ENCODE measurements at places on chromosomes 7 and 10.

GRCh38 chr10:24982319-24983112 is 30.1 kb upstream of the PRTFDC1 start:
- DNase-seq: no peak

DNA sequence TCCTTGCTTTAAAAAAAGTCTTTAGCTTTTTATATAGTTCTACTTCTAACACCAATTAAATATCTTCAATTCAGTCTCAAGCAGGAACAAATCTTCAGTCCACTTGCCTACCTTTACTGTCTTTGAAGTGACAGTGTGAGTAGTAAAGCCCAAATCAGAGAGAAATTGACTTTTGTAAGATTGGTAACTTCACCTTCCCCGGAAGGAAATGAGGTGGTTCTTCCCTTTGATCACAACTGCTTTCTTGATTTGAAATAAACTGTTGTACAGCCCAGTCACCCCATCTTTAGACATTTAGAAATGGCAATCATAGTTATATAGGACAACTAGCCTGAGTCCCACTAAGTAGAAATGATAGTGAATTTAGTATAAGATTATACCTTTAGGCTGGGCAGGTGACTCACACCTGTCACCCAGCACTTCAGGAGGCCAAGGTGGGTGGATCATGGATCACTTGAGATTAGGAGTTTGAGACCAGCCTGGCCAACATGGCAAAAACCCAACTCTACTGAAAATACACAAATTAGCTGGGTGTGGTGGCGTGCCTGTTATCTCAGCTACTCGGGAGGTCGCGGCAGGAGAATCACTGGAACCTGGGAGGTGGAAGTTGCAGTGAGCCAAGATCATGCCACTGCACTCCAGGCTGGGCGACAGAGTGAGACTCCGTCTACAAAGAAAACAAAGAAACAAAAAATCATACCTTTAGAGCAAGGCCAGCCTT is 4.7 kb downstream of the FAS start:
- DNase-seq: no peak

GRCh38 chr10:127386606-127387327 is 162.3 kb upstream of the NPS start:
- DNase-seq: no peak

GRCh38 chr10:31157123-31158010 is 125.7 kb upstream of the ZNF438 start:
- no peak for DNase-seq

- DNase-seq: no peak
Measured at GRCh38 chr7:45902820-45903219, 14.5 kb downstream of the IGFBP1 start.

DNA sequence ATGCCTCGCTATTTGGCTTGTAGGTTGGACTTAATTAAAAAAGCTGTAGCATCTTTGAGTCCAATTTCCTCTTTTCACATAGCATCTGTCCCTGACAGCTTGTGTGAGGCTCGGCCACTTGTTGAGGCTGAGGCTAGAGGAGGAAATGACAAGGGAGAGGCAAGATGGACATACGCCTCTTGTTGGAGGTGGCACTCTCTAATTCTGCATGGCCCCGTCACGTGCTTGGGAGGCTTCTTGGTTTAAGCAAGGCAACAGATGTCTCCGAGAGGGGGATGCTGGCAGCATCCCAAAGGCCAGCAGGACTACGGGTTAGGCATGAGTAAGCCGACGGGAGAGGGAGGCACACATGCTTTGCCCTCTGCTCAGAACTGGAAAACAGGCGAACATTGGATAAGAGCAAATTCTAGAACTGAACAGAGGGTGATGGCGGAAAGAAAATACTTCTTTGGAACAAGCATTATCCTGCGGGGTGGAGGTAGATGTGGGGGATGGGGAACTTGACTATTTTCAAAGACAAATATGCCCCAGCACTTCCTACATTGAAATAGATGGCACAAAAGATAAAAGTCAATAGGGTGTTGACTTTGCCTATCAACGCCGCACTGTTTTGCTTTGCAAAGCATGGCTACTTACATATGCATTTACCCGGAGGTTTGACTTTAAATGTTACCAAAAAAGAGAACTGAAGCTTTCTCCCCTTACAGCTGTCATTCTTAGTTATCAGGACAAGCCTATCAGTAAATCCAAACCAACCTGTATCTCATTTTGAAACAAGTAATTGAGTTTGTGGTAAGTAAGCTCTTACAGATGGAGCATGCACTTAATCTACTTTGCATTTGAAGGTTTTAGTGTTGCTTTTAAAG is 94.8 kb downstream of the CHN2 start:
- no peak for DNase-seq

DNA sequence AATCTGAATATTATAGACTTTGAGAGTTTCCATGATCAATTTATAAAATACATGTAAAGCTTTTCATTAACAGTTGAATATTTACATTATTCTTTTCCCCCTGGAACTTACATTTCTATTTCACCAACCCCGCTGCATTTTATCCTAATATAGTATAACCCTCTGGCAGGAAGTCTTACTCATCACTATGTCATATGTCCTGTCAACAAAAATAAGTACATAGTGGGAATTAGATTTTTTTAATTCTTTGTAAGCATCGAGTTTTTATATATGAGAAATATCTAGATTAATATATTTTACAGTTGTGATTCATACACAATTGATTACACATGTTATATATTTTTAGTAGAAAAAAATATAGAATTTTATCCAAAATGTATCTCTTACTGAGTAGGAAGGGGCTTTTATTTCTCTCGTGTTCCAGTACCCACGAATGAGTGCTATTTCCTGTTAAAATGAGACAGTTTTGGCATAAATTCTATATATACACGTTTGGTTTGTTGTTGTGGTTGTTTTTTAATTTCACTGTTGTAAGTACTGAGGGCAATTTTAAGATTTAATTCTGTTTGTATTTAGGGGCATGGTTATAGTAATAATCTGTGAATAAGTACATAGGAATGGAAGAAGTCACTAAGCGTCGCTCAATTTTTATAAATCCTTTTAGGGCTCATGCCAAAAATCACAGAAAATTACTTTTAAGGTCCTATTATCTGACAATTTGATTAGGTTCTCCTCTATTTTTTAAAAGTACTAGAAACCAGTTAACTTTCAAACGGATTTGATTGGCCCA is 87.1 kb downstream of the HECW1 start:
- DNase-seq: no peak

- DNase-seq: no peak
Measured at GRCh38 chr7:155570171-155570958, 24.0 kb upstream of the CNPY1 start.

DNA sequence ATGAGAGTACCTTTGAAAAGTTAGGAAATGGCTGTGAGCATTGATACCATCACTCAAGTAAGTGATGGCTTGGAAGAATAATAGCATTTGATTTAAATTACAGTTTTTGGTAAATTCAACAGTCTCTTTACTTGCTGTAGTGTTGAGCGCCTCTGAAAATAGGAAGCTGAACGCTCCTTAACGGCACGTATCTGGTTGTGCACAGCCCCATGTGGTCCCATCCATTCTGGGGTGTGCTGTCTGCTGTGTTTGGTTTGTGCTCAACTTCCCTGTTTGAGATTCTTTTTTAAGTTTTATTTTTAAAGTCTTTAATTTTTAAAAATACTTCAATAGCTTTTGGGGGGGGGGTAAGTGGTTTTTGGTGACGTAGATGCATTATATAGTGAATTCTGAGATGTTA is 51.5 kb downstream of the DNAJB6 start:
- no peak for DNase-seq

DNA sequence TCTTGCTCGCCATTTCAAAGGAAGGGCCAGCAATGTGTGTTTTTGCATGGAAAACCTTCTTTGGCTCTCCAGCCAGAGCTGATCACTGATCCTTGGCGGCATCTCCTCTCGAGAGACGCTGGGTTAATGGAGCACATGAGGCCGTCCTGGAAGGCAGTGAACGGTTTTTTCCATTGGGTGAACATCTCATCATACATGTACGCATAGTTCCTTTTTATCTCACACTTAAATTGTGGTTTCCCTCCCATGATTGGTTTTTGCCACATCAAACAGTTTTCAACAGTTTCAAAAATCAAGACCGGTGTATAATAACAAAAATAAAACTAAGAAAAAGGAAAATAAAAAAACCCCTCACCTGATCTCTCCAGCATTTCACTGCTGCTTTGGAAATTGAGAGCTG is 276.4 kb downstream of the TCF7L2 start:
- no peak for DNase-seq

GRCh38 chr7:70712942-70713341 is 419.0 kb upstream of the GALNT17 start:
- no peak for DNase-seq

DNA sequence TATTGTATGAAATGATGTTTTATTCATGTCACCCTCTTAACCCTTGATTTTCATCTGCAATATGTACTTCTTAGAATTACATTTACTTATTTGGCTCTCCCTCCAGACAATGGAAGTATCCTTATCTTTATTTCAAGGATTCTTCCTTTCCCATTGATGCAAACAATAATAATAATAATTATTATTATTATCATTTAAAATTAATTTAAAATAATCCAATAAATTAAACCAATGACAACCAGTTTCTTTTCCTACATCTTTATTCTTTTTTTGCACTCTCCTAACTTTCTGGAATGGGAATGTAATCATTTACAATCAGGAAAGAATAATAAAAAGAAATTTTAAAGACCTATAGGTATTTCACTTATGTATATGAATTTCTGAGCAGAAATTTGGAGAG is 504.4 kb downstream of the INHBA start:
- DNase-seq: no peak

DNA sequence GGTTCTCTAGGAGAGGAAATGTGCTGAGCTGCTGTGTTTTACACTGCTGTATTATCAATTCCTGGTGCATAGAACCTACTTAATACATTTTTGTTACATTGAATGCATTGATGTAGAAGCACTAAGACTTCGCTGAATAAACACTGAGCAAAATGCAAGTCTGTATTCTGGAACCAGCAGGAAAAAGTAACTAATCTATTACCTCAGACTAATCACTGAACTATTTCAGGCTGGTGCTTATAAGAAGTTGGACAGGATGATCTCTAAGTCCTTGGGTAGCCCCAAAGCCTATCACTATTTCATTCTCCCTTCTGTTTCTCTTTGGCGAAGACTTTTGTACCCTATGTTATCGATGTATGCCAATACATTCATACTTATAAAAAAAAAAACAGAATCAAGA is 87.2 kb upstream of the LRRTM3 start:
- DNase-seq: no peak

- no peak for DNase-seq
Measured at GRCh38 chr7:112484671-112485167, 3.9 kb downstream of the LSMEM1 start.

- no peak for DNase-seq
Measured at GRCh38 chr10:75803816-75804552, 372.6 kb downstream of the LRMDA start.

DNA sequence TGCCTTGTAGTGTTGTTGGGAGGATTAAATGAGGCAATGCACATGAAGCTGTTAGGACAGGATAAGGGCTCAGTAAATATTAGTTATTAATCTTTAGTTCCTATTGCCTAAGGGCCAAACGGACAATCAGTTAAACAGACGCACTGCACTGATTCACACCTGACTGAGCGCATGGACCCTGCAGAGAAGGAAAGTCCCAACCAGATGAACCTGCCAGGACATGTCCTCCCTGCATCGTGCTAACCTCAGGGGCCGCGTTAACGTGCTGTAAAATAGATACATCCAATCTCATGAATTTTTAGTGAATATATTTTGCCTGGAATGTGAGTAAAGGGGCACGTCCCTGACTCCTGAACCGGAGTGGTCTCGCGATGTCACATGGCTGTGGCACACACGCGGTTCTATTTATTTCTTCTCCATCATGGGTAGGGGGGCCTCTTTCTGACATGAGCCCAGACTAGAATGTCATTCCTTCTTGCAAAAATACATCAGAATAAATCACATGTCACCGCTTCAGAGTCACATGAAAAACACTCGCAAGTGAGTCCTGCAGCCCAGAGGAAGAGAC is 12.3 kb downstream of the ADARB2 start:
- DNase-seq: no peak

- DNase-seq: no peak
Measured at GRCh38 chr10:17578603-17579002, 38.6 kb downstream of the HACD1 start.

DNA sequence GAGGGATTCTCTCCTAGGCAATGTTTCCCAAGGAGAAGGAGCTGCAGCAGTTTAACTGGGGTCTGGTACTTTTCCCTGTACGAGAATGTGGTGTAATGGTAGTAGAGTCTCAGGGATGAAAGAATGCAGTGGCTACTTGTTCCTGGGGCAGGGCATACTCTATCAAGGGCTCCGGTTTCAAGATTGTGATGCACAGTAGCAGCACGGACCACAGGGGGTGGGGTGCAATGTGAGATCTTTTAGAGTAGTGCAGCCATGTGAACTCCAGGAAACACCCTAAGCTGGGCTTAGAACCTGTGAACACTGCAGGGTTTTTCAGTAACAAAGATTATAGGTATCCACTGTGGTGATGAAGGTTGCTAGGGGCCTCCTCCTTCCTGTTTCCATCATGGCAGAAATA is 903.9 kb downstream of the NRG3 start:
- no peak for DNase-seq

DNA sequence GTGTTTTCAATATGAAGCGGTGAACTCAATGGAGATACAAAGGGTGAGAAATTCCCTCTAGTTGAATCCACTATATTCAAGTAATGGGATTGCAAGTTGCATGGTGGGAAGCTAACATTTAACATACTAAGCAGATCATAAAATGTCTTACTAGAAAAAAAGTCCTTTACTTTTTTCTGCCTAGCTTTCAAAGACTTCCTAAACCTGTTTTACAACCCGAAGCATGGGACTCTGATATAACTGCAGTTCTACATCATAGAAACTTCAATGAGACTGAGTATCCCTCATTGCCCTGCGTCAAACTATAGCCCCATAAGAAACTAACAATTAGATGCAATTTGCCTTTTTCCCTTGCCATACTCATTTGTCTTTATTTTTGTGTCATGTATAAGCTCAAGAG is 179.9 kb downstream of the RTKN2 start:
- DNase-seq: no peak

DNA sequence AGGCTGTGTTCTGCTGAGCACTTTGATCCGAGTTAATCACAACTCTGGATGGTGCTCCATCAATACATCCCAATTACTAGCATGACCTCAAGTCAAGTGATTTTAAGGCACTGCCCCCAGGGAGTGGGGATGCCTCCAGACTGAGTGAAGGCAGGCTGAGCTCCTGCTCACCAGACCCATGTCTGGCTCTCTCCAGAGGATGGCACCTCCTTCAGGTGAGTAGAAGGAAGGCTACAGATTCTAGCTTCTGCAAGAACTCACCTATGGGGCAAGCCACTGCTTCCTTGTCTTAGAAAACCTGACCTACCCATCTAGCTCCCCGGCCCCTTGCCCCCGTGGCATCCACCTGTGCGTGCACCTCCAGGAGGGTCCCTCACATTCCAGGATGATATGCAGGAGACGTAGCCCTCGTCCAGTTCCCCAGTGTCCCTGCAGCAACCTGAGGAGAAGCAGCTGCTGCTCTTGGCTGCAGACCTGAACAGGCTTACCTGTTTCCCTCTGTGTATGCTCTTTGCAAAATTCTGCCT is 390.3 kb downstream of the GRID1 start:
- DNase-seq: no peak

- no peak for DNase-seq
Measured at GRCh38 chr10:72639441-72639873, 13.6 kb upstream of the MICU1 start.

- DNase-seq: peak; percentile 73
Measured at GRCh38 chr7:44072364-44073231, 7.2 kb upstream of the PGAM2 start.
